Naive thymus-derived CD4-positive, alpha-beta T cell (primary cell): ENCODE measurements at places on chromosomes 5 and 9.

DNA sequence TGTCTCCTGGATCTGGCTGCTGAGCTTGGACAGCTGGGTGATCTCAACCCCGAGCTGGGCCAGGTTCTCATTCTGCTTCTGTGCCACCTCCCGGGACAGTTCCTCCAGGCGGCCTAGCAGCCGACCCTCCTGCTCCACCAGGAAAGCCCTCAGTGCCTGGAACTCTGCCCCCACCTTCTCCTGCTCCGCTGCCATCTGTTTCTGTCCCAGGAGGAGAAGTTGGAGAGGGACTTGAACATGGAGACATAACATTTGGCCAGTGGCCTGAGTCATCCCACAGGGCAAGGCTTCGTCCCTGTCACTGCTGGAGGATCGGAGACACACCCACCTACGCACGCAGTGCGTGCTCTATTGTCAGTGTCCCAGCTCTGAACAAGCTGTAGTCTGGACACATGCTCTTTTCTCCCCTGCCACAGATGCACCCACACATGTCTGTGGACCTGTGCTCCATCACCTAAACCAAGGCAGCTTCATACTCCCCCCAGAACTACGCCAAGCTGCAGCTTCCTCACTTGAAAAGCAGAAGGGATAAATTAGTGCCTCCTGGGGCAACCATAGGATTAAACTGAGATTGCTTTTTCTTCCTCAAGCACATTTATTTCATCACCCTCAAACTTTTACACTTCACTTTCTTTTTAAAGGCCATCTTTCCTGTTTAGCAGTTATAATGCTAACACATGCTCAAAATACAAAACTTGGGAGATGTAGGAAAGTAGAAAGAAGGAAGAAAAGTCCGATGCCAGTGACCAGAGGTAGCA lies 4.9 kb downstream of the TRIM7 start:
- no peak for DNase-seq

- DNase-seq: no peak
These were observed 205.4 kb downstream of the LURAP1L start for GRCh38 chr9:12980085-12980851.

- DNase-seq: no peak
These were observed 274.9 kb downstream of the ARHGAP26 start for GRCh38 chr5:143045062-143045461.

- DNase-seq: no peak
These were observed 115.6 kb upstream of the CPEB4 start for GRCh38 chr5:173772384-173773059.

DNA sequence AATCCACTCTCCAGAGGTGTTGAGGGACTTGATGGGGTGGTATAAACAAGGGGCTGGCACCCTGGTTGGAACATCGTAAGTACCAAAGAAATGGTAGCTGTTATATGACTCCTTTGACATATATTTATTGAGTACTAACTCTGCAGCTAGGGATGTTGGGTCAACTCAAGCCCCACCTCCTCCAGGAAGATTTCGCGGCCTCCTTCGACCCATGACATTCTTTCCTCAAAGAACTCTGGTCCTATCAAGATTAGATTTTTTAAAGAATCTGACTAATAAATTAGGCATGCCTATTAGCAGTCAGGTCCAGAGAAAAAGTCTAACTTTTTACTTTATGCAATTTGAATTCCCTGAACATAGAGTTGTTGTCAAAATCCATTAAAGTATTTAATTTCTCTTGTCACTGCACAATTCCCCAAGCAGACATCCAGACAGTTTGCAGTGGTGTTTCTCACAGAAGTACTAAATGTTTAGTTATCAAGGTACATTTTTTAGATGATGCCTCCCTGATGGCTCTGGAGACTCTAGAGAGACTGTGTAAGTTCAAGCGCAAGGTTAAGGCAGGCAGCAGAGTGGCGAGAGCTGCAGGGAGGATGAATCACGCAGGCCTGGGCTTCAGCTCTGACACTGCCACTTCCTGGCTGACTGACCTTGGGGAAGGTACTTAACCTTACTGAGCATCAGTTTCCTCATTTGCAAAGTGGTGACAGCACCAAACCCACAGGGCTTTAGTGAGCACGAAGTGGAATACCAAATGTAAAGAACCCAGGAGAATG lies 209.6 kb downstream of the TTLL11 start:
- DNase-seq: no peak

GRCh38 chr5:65199993-65200675 lies 281.6 kb downstream of the ADAMTS6 start:
- no peak for DNase-seq

DNA sequence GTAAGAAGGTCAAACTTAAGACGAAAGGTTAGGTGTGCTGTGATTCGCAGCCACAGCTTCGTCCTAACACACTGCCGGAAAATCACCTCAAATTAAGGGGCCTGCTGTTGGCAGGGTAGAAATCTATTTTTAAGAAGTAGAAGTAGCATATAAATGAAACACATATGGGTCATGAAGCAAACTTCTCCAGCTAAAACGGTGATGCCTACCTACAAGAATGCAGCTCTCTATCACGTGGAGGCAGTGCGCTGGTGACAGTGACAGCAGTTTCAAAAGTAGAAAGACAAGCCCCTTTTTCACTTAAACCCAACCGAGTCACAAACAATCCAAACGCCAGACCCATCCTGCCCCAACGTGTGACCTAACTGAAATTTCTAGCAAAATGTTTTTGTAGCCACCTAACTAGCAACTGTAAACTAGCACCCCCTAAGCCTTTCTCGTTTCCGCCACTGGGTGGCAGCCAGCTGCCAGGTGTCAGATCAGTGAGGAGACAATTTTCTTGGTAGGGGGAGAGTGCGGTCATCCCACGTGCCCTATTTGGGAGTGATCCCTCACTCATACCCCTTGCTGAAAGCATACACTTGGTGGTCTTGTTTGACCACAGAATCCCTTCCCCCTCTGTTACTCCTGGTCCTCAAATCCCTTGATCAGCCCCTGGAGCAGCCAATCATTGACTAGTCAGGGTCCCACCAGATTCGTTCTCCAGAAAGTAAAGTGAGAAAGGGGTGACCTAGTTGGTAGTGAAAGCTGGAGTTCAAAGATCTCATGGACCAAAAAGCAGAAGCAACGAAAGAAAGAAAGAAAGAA lies 71.8 kb upstream of the MAMDC2 start:
- DNase-seq: peak; percentile 29

DNA sequence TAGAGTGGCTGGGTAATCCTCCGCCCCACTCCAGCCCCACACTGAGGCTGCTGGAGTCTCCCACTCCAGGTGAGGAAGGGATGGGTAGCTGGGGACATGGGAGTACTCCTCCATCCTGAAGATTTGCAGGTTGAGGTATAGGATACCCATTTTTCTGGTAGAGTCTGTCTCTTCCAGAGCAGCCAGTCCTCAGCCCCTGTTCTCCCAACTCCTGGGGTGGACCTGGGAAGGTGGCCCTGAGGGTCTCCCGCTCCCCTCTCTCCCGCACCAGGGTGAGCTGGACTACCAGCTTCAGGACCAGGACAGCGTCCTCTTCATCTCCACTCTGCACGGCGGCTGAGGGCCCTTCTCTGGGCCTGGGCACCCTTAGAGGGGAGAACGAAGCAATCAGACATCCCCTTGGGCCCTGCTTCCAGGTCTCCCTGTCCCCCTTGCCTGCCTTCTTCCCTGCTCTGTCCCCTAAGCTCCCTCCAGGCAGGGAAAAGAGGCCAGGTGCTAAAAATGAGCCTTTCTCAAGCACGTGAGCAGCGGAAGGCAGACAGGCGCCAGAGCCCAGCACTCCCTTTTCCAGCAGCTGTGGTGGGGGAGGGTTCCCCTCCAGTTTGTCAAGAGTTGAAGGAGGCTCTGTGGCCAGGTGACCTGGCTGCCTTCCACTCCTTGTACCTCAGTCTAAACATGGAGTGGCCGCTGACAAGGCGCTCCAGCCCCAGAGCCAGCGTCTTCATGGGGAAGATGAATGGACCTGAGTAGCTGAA lies 18.4 kb downstream of the URM1 start:
- DNase-seq: no peak

DNA sequence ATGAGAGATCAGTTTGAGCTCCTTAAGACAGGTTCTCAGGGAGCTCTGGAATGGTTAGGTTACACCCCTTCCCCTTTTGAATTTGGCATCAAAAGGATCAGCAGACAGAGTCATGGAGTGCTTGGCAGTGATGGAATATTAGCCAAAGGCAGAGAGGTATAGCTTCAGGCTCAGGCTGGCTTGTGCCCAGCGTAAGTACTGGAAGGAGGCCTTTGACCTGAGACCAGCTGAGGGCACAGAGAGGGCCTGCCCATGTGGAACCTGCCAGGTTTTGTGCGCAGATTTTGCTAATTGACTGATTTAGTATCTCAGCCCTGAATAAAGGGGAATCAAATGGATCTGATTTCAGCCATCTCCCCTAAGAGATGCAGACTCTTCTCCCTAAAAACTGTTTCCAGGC lies 81.5 kb downstream of the RGS3 start:
- DNase-seq: no peak

DNA sequence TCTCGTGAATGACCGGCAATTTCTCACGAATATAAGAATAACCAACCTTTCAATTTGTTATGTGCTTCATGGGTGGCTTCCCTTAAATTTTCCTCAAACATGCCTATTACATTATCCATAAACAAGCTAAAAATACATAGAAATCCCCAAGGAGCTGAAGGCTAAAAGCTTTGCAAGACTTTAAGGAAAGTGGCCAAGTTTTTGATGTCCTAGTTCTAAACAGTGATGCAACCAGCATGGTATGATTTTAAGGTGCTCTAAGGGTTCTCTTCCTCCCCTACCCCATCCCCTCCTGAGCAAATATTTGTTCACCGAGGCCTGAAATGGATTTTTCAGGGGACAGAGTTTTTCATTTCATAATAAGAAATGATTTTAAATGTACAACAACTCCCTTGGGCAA lies 79.8 kb downstream of the RGS7BP start:
- no peak for DNase-seq

GRCh38 chr5:160171666-160172065 lies 52.4 kb upstream of the PWWP2A start:
- no peak for DNase-seq

- DNase-seq: no peak
These were observed 982.5 kb downstream of the MAT2B start for GRCh38 chr5:164487939-164488338.

GRCh38 chr9:121098567-121099198 lies 23.9 kb downstream of the CNTRL start:
- no peak for DNase-seq

DNA sequence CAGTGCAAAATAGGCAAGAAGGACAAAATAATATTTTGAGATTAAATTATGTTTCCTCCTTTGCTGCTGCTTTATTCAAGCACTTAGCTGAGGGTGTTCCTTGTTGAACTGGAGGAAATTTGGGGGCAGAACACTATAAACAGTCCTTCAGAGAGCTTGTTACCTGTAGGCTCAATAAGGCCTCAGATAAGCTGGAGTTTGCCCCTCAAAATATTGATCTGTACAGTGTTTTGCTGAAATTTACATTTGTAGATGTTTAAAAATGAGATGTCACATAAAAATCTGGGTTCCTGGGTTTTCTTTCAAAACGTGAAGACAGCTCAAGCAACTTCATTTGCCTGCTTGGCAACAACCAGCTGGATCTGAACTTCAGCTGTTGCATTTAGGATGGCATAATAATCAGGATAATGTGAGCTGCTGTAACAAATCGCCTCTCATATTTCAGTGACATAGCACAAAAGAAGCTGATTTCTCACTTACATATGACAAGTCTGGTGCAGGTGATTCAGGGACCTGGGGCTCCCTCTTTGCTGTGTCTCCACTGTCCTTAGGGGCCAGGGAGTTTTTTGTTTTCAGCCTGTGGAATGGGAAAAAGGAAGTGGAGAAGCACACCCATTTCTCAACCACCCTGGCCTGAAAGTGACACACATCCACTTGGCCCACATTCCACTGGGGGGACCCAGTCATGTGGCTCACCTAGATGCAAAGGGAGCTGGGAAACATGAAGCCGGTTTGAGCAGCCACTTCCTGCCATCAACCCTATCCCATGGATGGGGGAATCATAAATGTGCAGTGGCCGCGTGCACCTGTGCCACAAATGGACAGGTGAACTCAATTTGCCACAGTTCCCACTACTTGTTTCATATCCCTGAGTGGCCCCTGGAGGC lies 2.4 kb upstream of the PSAT1 start:
- DNase-seq: no peak

DNA sequence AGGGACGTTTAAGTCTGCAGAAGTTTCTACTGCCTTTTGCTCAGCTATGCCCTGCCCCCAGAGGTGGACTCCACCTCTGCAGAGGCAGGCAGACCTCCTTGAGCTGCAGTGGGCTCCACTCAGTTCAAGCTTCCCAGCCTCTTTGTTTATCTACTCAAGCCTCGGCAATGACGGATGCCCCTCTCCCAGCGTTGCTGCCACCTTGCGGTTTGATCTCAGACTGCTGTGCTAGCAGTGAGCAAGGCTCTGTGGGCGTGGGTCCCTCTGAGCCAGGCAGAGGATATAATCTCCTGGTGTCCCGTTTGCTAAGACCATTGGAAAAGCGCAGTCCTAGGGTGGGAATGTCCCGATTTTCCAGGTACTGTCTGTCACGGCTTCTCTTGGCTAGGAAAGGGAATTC lies 2188.5 kb upstream of the WWC1 start:
- no peak for DNase-seq

- no peak for DNase-seq
These were observed 11.6 kb downstream of the PSIP1 start for GRCh38 chr9:15499139-15499538.

GRCh38 chr5:132853323-132853722 lies 12.9 kb downstream of the GDF9 start:
- no peak for DNase-seq

- DNase-seq: no peak
These were observed 6.9 kb upstream of the ABCA1 start for GRCh38 chr9:104934691-104935500.

GRCh38 chr5:61468483-61468865 lies 136.4 kb downstream of the ZSWIM6 start:
- no peak for DNase-seq

DNA sequence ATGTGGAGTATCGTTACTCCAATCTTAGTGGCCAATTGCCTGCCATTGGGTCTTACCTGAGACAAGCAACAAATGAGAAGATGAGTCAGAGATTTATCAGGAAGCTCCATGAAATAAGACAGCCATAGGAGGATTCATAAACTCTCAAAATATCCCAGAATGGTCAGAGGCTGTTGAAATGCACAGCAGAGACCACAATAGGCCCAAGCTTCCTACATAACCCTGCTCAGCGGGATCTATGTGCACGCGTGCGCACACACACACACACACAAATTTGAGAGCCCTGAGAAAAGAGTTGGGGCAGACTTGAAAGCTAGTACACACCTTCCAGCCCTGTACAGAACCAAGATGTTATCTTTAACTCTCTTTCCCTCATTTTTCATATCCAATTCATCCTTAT lies 9.8 kb downstream of the UIMC1 start:
- DNase-seq: no peak

- no peak for DNase-seq
These were observed 3.6 kb upstream of the RGMB start for GRCh38 chr5:98769959-98770208.
